ENCODE measurements at places on chromosomes 3 and 15.

DNA sequence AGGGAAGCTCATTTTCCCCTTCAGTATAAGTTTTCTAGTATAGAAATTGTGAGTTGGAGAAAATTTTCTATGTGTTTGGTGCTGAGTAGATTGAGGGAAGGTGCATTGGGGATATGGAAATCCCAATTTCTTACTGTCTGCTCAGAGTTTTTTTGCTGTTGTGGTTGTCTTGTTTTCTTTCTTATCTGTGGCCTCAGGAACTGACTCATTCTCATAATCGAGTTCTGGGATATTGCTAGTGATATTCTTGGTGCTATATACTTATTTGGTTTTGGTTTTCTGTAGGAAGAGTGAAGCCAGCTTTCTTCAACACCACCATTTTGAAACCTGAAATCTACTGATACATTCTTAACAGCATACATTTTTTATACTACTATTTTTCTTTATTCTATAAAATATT lies 869.2 kb downstream of the DIPK2A start:
- DNase-seq, result no peak

DNA sequence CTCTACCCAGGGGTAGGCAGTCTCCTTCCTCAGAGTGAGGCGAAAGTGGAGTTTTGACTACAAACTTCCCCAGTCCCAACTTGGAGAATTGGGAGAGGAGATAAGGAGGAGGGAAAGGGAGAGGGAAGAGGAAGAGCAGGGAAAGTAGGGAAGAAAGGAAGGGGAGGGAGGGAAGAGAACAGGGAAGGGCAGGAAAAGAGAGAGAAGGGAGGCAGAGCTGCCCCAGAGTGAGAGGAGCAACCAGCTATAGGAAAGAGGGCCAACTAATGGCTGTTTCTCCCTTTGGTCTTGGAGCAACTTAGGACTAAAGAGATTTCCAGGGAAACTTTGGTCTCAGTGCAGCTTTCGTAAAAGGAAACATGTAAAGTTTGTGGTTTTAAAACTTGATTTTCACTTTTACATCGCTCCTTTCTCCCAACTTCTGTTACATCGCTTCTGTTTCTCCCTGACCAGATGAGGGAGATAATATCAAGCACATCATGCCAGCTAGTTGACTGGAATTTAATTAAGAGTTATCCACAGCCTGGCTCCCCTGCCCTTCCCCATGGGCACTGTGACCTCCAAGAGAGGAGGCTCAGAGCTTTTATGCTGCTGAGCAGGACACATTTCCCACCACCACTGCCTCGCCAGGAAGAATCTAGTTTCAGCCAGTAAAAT lies 1.4 kb downstream of the CA12 start:
- no peak for DNase-seq

DNA sequence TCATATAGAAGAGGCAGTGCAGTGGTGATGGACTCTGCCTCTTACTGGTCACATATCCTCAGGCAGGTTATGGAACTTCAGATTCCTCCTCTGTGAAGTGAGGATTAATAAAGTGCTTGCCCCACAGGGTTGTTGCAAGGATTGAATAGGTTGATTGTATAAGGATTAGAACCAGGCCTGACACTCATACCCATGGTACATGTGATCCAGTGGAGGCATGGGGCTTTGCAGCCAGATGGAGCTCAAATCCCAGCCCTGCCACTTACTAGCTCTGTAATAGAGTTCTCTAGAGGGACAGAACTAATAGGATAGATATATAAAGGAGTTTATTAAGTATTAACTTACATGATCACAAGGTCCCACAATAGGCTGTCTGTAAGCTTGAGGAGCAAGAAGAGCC lies 184.6 kb upstream of the EIF1B start:
- DNase-seq, result no peak

- no peak for DNase-seq
Observed at GRCh38 chr3:30156586-30157498, 449.6 kb upstream of the TGFBR2 start.

DNA sequence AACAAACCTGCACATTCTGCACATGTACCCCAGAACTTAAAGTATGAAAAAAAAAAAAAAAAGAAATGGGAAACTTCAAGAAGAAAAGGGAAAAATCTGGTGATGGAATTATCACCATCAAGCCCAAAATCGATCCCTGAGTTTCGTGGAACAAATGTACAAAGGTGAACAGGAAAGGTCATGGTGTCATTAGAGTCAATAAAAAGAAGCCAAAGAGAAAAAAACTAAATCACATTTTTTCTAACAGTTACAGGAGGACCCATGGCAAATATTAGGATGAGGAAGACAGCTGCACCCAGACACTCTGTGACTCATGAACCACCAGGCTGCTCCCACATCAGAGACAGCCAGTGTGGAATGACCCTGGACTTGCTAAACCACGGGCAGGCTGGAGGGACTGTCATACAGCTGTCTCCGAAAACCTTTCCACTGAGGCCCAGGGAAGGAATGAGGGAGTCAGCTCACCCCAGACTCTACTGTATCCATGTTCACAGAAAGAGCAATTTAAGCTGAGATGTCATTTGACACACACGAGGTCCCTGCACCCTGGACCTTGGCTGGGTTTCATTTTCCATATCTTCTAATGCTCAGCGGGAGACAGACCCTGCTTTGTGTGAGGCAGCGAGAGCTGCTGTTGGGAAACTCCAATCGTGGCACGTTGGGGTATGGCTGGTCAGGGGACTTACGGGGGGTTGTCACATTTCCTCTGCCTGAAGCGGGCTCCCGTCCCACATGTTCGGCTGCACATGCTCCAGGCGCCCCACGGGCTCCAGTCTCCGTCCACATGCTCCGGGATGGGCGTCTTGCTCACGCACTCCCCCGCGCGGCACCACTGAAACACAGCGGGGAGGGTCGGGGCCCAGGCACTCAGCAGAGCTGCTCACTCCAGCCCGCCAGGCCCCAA lies 210.2 kb downstream of the ADAMTS17 start:
- no peak for DNase-seq

- DNase-seq, result no peak
Observed at GRCh38 chr3:76724706-76725105, 315.2 kb upstream of the ROBO2 start.

DNA sequence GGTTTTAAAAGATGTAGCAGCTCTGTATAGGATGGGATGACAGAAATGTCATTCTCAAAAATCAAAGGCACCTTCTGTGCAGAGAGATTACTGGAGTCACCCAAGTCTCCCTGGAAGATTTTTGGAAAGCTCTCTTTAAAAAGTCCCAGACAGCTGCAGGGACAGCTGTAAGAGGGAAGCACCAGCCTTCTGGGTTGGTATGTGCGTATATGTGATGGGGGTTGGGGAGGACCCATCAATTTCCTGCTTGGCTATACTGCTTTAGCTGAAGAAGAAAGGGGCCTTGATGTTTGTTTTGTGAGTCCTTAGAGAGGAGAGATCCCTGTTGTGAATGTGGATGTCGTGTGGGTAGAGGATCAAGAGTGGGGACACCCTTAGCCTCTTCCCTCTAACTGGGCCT lies 5.4 kb upstream of the SEC11A start:
- DNase-seq, result no peak

- DNase-seq, result no peak
Observed at GRCh38 chr3:151964743-151965142, 91.3 kb downstream of the SUCNR1 start.

GRCh38 chr3:197874064-197874463 lies 75.9 kb upstream of the RPL35A start:
- no peak for DNase-seq

DNA sequence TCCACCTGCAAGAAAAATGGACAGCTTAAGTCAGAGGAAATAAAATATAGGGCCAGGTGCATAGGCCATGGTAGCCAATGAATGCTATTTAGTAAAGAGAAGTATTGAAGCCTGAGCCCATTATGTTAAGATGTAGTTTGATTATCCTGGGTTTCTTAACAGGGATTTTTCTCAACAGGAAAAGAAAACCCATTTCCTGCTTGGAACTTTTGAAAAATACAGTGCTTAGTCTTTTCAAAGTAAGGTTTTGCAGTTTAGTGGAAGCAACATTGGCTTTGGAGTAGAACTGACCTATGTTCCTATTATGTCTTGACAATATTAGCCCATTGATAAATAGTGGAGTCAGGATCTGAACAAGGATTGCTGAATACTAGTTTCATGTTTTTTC lies 259.5 kb upstream of the TGFBR2 start:
- DNase-seq, result no peak

DNA sequence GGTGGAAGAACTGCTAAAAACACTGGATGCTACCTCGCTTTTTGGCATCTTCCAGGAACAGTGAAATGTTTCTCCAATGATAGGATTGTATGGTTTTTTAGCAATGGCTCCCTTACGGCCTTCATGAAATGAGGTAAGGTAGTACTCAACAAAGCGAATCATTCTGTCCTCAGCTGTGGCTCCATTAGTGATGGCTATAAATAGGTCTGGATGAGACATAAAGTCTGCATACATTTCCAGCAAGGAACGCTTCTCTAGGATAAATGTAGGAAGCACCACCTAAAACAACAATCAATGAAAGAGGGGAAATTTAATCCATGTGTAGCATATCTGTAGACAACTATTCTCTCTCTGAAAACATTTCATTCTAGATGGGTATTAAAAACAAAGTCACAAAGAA lies 32.4 kb upstream of the SNX4 start:
- no peak for DNase-seq

GRCh38 chr3:129616713-129617112 lies 10.2 kb upstream of the PLXND1 start:
- no peak for DNase-seq

GRCh38 chr15:42502477-42502876 lies 7.0 kb downstream of the SNAP23 start:
- DNase-seq, result no peak

DNA sequence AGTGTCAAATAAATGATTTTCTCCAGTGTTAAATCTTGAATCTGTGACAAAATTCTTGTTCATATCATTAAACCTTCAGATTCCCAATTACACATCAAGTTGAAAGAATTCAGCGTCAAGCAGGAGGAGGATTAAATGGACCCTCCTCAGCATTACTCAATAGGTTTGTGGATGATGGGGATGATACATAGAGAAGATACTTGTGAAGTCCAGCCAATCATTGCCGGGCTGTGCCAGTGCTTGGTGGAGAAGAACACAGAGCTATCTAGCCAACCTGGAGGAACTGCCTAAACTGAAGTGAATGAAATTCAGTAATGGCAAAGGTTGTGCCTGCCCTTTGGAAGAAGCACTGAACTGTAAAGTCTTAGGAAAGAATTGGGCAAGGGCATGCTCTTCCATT lies 47.0 kb upstream of the PRICKLE2 start:
- no peak for DNase-seq

DNA sequence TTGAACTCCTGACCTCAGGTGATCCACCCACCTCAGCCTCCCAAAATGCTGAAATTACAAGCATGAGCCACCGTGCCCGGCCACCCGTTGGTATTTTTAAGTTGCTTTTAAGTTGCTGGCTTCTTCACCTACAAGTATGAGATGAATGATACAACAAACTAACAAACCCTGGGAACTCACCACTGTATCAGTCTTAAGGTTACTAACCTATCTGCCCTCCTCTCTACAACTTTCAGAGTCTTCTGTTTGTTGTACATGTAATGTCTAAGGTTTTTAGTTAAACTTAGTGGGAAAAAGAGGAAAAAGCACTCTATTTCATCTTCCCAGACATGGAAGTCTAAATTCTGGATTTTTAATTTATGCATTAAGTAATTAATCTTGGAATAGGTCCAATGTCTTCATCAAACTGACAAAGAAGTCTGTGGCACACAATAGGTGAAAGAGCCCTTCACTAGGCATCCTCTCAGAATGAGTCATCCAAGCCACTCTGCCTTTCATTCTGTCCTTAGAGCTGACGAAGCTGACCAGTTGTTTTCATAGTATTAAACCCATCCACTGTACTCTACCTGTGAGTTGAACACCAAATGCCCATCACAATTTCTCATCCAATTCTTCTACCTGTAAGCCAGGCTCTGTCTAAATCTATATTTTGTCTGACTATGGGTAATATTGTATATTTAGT lies 936.1 kb downstream of the TUSC7 start:
- DNase-seq, result no peak

DNA sequence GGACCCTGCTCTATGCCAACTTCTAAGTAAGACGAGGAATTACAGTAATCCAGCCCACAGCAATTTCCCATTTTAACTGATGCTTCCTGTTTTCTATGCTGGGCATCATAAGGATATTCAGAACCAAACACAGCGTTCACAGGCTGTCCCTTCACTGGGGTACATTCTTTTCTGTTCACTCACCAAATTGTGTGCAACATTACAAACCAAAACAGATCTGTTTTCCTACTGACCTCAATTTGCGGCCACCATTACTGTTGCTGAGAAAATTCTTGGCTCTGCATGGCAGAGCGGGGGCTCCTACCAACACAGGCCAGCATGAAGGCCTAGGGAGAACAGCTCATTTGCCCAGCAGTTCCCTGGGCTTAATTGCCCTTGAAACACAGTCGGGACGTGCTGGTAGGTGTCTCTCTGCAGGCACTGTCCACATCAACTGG lies 76.5 kb downstream of the MYO1E start:
- DNase-seq, result peak; percentile 13

DNA sequence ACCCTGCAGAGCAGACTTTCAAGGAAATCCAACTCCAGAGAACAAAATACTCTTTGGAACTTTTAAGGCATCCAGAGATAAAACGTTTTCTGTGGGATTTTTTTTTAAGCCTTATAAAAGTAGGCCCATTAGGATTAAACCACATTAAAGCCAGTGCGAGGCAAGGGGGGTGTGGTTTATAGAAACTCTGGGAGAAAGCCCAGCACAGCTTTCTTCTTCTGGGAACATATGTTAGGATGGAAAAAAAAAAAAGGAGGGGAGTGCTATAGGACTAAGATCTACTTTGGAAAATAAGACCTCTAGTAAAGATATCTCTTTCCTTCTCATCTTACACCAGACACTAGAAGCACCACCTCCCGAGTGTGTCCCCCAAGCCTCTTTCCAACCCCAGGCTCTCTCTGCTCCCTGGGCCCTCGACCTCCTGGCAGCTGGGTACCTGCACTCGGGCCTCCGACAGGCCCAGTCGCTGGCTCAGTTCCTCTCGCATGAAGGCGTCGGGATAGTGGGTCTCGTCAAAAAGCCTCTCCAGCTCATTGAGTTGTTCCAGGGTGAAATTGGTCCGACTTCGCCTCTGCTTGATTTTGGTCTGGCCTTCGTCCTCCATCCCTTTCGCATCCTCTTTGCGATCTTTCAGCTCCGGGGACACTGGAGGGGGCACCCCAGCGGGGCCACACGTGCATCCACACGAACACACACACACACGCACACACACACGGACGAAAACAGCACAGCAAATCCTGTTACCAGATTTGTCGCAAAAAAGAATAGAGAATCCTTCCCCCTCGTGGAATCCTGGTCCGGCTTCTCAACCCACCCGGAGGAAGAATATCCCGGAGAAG lies 3.8 kb downstream of the SHOX2 start:
- DNase-seq, result no peak
